ENCODE measurements at places on chromosomes 12 and 14.
A peak's percentile ranks its signal among the peaks of the same experiment; 100 is the strongest.

- no peak for DNase-seq
Observed at GRCh38 chr14:23704890-23705289, 68.7 kb downstream of the DHRS2 start.

GRCh38 chr12:130316251-130316650 is 21.4 kb upstream of the PIWIL1 start:
- DNase-seq, result no peak

DNA sequence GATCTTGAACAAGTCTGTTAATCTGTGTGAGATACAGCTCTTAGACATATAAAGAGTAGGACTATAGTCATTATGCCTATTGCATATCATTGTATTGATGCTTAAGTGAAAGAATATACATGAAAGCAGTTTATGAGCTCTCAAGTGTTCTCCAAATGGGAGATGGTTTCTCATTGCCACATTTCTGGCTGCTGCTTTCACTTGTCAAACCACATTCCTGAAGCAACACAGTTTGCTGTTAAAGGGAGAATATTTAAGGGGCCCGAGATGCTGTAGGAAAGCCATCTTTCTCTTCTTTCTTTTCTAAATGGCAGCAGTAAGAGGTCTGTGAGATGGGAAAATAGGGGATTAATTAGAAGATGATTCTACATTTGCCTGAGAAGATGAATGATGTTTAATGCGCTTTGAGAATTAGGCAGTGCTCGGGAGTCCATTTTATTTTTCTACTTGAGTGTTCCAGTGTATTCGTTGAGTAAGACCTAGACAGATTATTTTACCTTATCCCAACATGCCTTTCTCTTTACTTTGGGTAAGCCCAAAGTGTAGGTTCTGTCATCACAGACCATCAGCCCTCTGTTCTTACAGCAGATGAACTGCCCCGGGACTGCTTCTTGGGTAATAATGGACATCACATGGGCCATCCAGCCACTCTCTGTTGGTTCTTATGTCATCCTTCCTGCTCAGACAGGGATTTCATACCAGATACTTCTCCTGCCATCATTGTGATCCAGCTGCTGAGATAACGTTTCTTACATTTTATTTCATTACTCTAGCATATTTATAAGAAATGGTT is 35.6 kb downstream of the ANO4 start:
- DNase-seq, result no peak

- DNase-seq, result no peak
Observed at GRCh38 chr12:110928700-110929099, 8.3 kb upstream of the MYL2 start.

- no peak for DNase-seq
Observed at GRCh38 chr14:52868911-52869618, 77.7 kb upstream of the GNPNAT1 start.

DNA sequence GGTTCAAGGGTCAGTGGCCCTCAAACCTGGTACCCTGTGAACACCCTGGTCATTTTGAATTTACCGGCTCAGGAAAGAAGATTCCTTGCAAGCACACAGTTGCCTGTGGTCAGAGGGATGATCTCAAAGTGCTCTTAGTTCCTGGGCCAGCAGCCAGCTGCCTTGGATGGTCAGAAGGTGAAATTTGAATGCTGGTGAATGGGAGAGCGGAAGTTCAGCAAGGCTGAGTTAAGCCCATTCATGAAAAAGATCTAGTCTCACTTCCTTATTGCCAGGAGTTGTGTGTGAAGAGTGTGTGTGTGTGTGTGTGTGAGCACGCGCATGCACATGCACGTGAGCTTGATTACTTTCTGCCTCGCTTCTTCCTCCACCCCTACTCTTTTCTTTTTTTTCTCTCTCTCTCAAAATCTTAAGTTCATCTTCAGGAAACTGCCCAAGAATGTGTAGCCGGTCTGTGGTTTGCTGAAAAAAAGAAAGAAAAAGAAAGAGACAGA is 155.5 kb upstream of the CCND2 start:
- no peak for DNase-seq

- no peak for DNase-seq
Observed at GRCh38 chr12:57325395-57325794, 74.4 kb upstream of the STAC3 start.

GRCh38 chr12:108950991-108951739 is 69.7 kb downstream of the SVOP start:
- DNase-seq, result peak; percentile 50

DNA sequence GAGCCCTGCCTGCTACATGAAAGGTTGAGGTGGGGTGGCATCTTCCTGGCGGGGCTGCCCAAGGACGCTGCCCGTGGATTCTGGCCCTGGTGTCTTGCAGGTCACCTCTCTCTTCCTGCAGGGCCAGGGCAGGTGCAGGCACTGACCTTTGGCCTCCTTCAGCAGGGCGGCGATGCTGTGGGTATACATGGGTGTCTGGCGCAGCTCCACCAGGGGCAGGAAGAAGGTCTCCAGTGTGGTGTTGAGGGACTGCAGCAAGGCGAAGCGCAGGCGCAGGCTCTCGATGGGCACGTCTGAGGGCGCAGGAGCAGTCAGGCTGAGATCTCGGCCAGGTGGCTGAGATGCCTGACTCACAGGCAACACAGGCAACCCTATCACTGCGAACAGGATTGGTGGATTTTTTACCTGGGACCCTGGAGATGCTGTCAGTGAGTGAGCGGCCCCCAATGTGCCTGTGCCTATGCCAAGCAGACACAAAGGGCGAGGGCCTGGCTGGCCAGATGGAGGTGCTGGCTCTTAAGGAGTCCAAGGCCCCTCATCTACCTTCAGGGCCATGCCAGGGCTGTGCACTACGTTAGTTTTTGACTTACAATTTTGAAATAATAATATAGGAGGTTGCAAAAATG is 45.7 kb downstream of the TRAFD1 start:
- DNase-seq, result no peak

GRCh38 chr12:57461917-57462250 is 2.3 kb downstream of the GLI1 start:
- no peak for DNase-seq

GRCh38 chr12:42380733-42381132 is 54.8 kb downstream of the PPHLN1 start:
- DNase-seq, result no peak

- no peak for DNase-seq
Observed at GRCh38 chr14:76776428-76777251, 15.4 kb downstream of the VASH1 start.

- no peak for DNase-seq
Observed at GRCh38 chr14:54564071-54564867, 2.7 kb upstream of the SAMD4A start.

DNA sequence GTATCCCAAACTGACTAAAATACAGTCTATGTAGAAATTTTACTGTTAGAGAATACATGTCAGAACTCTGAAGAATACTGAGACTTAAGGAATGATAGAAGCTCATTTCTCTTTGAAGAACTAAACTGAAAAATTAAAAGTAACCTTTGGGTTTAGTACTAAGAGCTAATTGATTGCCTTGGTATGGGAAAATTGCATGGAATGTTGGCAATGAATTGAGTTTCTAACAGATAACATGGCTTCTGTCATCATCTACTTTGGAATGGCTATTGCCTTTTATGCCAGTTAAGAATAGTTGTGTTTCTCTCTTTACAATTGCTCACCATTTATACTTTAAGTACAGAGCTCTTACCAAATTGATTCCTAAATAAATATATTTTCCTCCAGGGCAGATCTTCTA is 308.8 kb upstream of the SYT1 start:
- DNase-seq, result no peak

DNA sequence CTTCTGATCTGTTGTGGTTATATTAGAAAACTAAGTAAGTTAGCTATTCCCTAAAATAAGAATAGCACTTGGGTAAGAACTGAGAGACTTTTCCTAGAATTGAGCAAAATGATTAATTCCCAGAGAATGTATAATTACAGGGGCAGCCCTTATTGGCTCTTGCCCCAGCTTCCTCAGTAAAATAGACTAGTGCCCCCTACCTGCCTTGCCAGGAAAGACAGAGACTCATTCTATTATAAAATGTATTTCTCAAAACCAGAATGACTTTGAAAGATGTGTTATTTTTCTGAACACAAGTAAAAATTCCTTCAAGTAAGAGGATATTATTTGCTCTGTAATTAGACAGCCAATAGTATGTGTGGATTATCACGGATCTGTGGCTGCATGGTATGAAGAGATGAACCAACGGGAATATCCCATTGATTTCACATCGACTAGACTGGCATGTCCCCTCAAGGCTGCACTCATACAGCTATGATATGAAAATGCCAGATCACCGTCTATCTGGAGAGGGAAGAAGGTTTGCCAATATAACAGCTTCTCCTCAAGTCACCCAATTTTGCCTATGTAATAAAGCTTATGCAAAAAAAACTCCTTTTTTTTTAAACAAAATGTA is 7.4 kb upstream of the GLRX5 start:
- peak; percentile 14 for DNase-seq

DNA sequence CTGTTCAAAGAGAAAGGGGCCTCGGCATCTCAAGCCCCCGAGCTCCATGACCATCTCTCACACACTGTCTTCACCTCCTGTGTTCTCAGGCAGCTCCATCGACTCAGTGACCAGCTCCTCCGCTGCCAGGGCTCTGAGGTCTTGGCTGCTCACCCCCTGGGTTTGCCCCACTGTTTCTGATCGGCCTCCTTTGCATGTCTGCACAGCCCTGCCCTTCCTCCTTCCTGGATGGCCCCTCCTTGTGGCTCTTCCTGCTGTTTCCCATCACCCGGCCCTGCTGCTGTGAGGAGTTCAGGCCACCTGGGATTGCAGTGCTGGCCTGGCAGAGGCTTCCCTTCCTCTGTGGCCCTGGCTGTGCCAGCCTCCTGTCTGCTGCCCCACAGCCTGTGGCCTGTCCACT is 38.1 kb upstream of the PIWIL1 start:
- DNase-seq, result no peak

GRCh38 chr12:27553941-27554340 is 29.9 kb downstream of the PPFIBP1 start:
- no peak for DNase-seq

DNA sequence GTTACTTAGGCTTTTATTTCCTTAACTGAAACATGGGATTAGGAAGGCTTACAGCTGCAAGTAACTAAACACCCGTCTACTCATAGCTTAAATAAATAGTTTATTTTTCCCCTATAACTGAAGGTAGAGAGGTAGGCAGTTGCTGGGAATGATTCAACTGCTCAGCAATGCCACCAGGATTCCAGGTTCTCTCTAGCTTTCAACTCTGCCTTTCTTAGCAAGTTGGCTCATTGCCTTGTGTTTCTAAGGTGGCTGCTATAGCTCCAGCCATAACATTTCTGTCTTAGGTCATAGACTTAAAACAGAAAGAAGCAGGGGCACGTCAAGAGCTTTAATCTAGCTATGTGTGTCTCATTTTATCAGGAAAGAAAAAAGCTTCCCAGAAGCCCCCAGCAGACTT is 103.7 kb upstream of the MDM1 start:
- DNase-seq, result no peak

- no peak for DNase-seq
Observed at GRCh38 chr12:59041241-59042121, 121.2 kb upstream of the LRIG3 start.

DNA sequence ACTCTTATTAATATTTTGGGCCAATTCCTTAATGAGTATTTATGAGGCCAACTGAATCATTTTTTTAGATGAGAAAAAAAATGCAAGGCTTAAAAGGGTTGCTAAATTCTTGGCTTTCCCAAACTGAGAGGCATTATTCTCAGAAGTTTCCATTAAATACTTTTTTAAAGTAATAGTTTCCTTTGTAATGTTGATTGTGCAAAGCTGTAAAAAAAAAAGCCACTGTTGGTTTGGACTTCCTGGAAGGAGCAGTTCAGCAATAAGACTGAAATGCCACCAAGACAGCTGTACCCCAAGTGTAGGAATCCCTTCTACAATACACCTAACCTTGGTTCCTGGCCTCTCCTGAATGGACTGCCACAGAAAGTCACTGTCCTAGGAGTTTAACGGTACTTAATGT is 231.3 kb downstream of the MON2 start:
- DNase-seq, result no peak

- no peak for DNase-seq
Observed at GRCh38 chr14:25003537-25003936, 46.4 kb downstream of the STXBP6 start.

GRCh38 chr12:69779928-69780327 is 41.3 kb downstream of the RAB3IP start:
- DNase-seq, result no peak

GRCh38 chr12:31896514-31897039 is 62.6 kb upstream of the RESF1 start:
- DNase-seq, result no peak

GRCh38 chr14:48096897-48097296 is 421.5 kb upstream of the MDGA2 start:
- no peak for DNase-seq

- no peak for DNase-seq
Observed at GRCh38 chr12:59030415-59030814, 110.1 kb upstream of the LRIG3 start.

DNA sequence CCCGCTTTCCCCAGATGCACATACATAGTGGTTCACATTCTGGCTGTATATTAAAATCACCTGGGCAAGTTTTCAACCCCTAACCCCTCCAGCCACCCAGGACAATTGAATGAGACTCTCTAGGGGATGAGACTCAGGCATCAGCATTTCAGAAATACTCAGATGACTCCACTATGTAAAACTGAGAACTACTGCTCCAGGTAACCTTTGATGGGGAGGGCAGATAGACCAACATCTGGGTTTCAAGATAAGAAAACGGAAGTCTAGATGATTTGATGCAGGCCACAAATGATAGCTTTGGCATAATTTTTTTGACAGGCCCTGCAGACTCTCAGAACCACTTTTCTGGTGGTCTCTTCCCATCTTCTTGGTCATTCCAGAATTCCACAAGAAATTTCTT is 341.1 kb downstream of the EMP1 start:
- DNase-seq, result no peak

GRCh38 chr14:64501411-64502171 is 2.0 kb downstream of the ZBTB25 start:
- DNase-seq, result no peak

DNA sequence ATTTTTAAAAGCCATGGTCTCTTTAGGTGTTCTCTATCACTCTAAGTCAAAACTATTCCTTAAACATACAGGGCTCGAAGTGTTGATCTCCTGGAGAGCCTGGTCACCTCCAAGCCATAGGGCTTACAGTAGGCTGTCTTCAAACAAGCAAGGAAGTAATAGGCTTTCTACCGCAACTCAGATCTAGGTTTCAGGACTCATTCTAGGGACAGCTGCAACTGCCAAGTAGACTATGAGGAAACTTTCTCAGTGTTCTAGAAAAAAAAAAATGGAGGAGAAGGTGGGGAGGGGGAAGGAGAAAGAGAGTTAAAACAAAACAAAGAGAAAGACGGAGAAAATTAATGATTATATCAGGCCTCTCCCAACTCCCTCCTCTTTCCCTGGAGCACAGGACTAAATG is 106.9 kb upstream of the ETV6 start:
- DNase-seq, result no peak

GRCh38 chr12:11992515-11992914 is 78.2 kb upstream of the BCL2L14 start:
- DNase-seq, result no peak

- DNase-seq, result no peak
Observed at GRCh38 chr12:84463741-84464495, 448.7 kb downstream of the SLC6A15 start.

- DNase-seq, result no peak
Observed at GRCh38 chr14:58465421-58465820, 37.9 kb downstream of the KIAA0586 start.
